ENCODE measurements at places on chromosomes 6 and 20.

DNA sequence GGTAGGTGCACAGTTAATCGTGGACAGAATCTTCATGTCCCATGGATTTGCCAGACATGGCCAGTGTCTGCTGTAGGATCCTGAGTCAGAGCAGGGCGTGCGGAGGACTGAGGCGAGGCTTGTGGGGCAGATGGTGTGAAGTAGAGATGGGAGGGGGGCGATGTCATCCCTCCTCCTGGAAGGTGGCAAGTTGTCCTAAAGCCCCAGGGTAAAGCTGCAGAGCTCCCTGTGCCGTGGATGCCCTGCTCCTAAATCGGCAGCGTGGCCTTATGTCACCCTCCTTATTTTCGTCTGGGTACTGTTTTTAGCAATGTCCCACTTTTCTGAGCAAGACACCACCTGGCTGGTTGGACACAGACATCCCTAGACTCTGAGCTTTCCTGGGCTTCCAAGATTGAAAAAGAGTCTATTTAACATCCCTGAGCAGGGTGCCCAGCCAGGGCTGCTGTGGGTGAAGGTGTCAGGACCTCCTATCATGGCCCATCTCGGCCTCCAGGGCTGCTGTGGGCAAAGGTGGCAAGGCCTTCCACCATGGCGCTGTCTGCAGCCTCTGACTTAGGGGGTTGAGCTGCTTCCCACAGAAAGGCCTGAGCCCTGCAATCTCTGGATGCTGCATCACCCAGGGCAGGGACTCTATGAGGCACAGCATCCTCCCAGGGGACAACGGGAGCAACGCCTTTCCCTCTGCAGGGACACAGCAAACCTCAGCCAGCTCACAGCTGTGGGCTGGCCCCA, 145.4 kb downstream of the TTLL2 start:
- no peak for DNase-seq

GRCh38 chr6:47130086-47130485, 88.0 kb upstream of the ADGRF1 start:
- DNase-seq, result no peak

DNA sequence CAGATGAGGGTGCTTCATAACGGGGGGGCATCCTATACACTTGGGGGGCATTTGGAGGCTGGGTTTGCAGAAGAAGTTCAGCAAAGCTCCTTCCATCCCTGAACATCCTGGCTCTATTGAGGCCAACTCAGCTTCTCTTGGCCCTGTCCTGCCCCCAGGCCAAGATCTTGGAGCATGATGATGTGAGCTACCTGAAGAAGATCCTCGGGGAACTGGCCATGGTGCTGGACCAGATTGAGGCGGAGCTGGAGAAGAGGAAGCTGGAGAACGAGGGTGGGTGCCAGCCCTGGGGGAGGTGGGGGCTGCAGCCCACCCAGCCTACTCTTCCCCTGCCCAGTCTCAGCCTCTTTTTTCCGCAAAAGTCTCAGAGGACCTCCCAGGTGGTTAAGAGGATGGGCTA, 17.2 kb downstream of the GDAP1L1 start:
- DNase-seq, result peak; percentile 17

DNA sequence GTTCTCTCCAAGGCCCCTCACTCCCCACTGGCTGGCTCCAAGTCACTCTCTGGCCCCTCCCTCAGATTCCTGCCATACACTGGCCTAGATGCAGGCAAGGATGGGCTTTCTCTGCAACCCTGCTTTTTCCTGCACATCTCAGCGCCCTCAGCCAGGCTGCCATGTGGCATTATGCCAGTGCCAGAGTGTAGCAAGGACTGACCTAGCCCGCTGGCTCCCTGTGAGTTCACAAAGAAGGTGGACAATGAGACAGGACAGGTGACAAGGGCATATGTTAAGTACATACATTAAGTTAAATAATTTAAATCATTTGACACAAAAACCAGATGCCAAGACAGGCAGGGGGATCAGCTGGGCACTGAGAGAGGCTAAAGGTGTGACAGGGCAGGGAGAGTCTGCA, 394.6 kb downstream of the ZFAND3 start:
- DNase-seq, result no peak

DNA sequence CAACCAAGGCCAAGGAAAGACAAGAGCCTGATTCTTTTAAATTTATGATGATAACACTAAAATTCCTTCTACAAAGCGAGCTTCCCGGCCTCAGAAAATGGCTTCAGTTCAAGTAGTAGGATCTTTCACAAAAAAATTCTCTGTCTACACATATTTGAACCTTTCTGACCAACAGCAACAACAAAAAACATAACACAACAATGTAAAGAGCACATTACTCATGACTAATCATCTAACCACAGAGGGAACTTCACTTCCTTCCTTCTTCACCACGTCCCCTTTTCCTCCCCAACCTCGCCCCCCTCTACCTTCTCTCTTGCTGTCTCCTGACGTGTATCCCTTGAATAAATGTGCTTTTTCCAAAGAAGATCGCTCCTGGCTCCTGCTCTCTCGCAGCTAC, 228.2 kb downstream of the MYLK4 start:
- no peak for DNase-seq

DNA sequence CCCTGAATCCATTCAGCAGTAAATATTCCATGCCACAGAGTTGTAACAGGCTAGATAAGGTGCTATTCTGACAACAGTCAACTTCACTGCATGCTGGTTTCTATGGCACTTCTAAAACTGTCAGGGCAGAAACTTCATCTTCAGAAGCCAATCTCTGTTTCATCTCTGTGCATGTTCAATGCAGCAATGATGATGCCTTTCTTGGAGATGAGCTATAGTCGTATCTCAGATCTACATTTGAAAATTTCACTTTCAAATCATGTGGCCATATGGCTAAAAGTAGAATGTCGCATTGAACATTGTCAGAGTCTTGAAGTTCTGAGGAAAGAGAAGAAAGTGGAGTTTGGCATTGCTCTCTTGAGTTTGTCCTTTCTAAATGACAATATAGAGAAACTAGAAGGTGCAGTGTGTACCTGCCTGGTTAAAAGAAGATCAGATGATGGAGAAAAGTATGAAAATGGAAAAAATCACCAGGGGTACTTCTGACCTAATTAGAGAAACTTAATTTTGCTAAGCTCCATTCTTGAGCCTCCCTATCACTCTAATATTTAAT, 49.0 kb upstream of the VSTM2L start:
- no peak for DNase-seq

DNA sequence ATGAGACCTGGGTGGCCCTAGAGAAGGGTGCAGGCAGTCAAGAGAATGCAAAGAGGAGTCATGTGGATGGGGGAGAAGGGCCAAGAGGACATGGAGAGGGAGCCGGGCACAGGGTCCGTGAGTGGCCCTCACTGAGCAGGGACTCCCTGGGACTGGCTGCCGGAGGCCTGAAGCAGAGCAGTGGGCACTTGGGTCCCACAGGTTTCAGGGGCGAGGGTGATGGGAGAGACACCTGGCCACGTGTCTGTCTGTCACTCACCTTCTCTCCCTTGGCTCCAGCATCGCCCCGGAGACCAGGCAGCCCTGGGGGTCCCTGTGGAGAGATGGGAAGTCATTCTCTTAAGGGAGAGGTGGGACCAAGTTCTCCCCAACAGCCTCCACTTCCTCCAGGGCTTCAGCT, 25.5 kb downstream of the COL11A2 start:
- DNase-seq, result no peak

- DNase-seq, result no peak
Observed at GRCh38 chr20:4670469-4670868, 51.2 kb upstream of the PRND start.

DNA sequence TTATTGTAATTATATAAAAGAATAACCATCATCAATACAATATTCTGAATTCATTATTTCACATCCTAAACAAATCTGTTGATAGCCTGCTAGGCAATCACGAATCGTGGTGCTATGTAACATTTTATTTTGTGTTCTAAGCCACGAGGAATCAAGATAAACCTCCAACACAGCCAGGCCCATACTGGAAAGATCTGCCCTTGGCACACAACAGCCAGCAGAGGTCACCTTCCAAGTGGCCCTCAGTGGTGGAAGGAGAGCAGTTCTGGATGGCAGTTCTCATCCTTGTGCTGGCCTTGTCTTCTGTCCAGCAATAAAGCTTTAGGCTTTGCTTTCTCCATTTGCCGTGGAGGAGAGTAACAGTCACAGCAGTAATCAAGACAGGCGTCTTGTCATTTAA, 13.2 kb downstream of the ZNF831 start:
- no peak for DNase-seq

DNA sequence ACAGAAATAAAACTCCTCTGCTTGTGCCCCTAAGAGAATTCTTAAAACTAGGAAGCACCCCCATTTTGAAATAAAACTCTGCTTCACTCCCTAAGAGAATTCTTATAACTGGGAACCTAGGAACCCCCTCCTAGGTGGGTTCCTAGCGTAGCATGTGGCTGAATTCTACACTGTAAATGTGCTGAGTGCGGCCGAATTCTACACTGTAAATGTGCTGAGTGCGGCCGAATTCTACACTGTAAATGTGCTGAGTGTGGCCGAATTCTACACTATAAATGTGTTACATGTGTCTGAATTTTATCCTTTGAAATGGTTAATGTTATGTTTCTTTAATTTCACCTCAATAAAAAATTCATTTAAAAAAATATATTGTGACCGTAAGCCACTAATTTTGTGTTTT, 79.3 kb downstream of the PSMB1 start:
- DNase-seq, result no peak

All from trophoblast cell (in vitro differentiated cells and primary cell).